Fibroblast of mammary gland (primary cell): ENCODE measurements at places on chromosomes 2 and 18.

GRCh38 chr2:509888-510287 is 167.3 kb downstream of the TMEM18 start:
- DNase-seq: no peak

GRCh38 chr2:172896661-172897081 is 161.0 kb downstream of the RAPGEF4 start:
- no peak for DNase-seq

GRCh38 chr2:8590938-8591337 is 90.9 kb upstream of the ID2 start:
- DNase-seq: no peak

DNA sequence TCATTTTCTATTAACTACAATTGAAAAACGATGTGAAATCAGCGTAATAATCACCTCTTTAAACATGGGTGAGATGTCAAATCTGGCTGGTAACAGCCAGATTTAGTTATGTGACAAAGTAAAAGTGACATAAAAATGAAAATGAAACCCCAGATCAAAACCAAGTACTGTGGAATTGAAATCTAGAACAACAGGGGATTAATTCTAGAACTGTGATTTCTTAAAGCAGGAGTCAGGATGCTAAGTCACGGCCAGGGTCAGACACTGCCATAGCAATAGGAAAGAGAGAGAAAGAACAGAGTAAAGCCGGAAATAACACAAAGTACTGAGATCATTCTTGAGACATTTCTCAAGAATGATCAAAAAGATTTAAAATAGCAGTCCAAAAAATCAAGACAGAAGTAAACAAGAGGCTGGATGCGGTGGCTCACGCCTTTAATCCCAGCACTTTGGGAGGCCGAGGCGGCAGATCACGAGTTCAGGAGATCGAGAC is 1183.7 kb upstream of the NXPH2 start:
- DNase-seq: no peak
